Neural progenitor cell (in vitro differentiated cells): ENCODE measurements at places on chromosomes 13 and 19.

DNA sequence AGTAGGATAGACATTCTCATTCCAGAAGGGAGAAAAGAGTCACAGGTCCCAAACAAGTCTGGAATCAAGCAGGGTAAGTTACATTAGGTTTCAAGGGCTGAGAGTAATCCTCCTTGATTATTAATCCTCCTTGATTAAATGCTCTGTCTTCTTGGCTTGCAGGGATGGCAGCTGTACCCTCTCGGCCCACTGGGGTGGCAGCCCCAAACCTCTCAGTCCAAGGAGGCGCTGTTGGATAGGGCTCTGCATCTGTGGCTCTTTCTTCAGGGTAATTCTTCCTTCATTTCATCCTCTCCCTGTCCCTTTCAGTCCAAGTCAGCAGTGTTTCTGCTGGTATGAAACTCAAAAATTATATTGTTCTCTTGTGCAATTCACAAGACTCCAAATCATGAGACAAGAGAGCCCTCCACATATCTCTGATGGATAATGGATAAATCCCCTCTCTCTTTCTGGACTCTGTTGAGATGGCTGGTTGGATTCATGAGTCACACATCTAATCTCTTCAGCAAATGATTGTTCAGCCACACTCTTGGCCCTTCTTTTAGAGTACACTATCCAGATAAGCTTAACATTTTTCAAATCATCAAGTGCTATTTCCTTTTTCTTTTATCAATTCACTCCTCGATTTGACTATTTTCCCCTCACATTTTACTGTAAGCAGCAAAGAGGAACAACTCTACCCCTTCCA, 323.7 kb upstream of the HTR2A start:
- DNase-seq = no peak

GRCh38 chr13:105962080-105962479, 573.4 kb downstream of the EFNB2 start:
- no peak for DNase-seq

DNA sequence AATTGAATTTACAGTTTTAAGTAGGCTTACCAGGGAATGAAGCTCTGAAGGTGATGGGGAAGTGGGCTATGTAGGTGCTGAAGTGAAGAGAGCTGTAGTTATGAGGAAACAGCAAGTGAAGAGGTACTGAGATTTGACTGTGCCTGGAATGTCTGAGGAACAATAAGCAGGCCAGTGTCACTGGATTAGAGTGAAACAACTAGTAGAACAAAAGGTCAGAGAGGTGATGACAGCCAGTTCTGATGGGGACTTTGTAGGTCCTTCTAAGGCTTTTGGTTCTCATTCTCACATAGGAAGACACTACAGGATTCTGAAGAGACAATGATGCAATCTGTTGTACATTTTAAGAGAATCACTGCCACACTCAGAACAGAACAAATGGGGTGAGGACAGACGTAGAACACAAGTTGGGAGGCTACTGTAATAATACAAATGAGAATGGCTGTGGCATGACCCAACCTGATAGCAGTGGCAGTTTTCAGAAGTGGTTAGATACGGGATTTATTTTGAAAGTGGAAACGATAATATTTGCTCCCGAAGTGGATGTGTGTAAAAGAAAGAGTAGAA, 130.8 kb downstream of the MYCBP2 start:
- peak; percentile 33 for DNase-seq

GRCh38 chr13:28581451-28581850, 77.5 kb upstream of the POMP start:
- DNase-seq = no peak

GRCh38 chr13:76019421-76020044, 383.4 kb downstream of the LMO7 start:
- peak; percentile 79 for DNase-seq

- no peak for DNase-seq
Measured at GRCh38 chr13:21031594-21032275, 29.7 kb downstream of the LATS2 start.

DNA sequence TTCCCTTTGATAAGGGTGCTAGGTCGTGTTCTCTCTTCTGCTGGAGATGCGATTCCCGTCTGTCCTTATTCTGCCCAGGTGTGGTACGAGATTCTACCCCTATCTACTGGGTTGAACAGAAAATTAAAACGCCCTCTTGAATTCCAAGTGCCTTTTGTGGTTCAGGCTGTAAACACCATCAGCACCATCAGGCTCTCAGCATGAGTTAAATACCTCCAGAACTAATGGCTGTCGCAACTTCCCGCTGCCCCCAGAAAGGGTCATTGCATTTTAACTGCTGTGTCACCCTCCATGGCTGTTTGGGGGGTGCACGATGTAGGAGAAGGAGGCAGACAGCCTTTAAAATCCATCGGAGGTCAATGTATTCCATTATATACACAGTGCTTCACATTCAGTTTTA, 177.4 kb downstream of the OXGR1 start:
- DNase-seq = peak; percentile 30

- DNase-seq = no peak
Measured at GRCh38 chr13:91358387-91358782, 10.9 kb downstream of the MIR17HG start.
